SW480 (cell line): ENCODE measurements at places on chromosomes 13 and 19.

DNA sequence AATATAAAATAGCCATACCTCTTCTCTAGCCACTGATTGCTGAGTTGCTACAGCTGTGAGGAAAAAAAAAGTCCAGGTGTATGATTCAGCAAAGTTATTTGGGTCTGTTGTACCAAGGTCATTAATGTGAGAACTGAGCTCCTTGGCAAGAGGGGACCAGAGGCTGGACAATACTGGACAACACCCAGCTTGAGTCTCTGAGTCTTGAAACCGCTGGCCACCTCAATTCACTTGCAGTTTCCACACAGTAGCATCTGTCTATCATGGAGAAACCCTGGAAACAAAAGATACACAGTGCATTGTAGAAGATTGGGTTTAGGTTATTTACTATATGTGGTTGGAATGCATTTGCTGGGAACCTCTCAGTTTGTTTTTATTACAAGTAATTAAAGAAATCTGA lies 60.4 kb downstream of the WDFY2 start:
- no peak for DNase-seq

GRCh38 chr13:28440774-28441504 lies 54.0 kb downstream of the FLT1 start:
- no peak for DNase-seq

GRCh38 chr19:35236638-35237400 lies 8.3 kb upstream of the FAM187B start:
- DNase-seq, result peak; percentile 48

- DNase-seq, result no peak
Observed at GRCh38 chr13:100365680-100366079, 222.9 kb downstream of the GGACT start.

DNA sequence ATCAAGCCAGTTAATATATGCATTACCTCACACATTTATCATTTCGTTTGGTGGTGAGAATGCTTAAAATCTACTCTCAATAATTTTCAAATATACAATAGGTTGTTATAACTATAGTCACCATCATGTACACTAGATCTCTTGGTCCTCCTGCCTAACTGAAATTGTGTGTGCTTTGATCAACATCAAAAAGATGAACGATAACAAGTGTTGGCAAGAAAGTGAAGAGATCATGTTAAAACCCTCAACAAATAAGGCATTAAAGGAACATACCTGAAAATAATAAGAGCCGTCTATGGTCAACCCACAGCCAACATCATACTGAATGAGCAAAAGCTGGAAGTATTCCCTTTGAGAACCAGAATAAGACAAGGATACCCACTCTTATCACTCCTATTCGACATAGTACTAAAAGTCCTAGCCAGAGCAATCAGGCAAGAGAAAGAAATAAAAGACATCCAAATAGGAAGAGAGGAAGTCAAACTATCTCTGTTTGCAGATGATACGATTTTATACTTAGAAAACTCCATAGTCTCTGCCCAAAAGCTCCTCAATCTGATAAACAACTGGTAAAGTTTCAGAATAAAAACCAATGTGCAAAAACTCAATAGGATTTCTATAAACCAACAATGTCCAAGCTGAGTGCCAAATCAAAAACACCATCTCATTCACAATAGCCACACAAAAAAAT lies 27.9 kb upstream of the OR10H1 start:
- no peak for DNase-seq

DNA sequence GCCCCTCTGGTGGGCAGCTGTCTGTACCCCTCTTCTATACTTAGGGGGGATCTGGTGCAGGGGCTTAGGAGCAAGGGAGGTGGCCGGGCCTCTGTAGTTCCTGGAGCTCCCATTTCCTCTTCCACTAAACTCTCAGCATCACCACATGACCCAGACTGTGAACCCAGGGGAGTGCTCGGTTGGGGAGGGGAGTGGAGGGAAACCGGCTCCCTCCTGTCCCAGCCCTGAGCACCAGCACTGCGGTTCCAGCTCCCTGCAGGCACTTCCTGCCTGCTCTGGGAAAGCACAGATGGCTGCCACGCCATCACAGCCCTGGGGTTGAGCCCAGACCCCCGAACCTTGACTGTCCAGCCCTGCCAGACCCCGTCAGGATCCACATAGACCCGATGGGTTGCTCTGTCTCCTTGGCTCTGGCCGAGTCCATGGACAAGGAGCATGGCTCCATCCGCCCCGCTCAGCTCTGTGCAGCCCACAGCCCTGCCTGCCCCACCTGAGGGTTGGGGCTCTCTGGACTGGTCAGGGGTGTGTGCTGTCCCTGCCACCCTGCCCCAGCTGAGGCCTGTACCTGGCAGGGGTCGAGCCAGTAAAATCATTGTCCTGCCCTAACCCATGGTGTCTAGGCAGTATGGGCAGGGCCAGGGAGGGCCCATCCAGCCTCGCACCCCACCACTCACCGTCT lies 36.0 kb upstream of the SLC7A10 start:
- no peak for DNase-seq

DNA sequence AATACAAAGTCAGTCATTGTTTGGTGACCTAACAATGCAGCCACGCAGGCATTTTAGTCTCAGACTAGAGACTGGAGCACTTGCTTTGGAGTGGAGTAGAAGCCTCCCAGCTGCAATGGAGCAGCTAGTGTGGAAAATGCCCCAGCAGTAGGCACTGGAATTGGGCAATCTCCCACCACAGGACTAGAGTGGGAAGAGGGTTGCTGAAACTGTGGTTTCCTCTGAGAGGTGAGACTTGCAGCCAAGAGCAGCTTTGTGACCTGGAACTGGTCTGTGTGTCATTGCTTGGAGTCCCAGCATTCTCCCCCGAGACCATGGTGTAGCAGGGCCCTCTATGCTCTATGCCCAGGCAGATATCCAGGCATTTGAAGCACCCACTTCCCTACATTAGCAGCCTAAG lies 556.3 kb downstream of the UQCRFS1 start:
- no peak for DNase-seq

- no peak for DNase-seq
Observed at GRCh38 chr13:80250213-80250810, 90.6 kb downstream of the SPRY2 start.

DNA sequence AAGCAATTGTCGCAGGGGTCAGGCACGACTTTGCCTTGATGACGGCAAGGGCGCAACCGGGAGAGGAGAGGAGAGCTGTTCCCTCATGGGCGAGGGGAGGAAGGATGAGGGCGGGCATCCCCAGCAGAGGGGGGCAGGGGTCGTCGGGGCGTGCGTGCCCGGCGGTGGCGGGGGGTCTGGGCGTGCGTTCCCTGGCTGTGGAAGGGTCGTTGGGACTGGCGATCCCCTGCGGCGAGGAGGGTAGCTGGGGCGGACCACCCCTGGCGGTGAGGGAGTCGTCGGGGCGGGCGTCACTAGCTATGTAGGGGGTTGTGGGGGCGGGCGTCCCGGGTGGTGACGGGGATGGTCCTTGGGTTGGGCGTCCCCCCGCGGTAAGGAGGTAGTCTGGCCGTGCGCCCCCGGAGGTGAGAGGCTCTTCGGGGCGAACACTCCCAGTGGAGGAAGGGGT lies 1.7 kb downstream of the COMP start:
- no peak for DNase-seq

- no peak for DNase-seq
Observed at GRCh38 chr13:47426126-47426849, 529.4 kb upstream of the HTR2A start.

- no peak for DNase-seq
Observed at GRCh38 chr13:107367258-107367657, 799.3 kb upstream of the ARGLU1 start.

- no peak for DNase-seq
Observed at GRCh38 chr13:98984983-98985382, 7.1 kb upstream of the DOCK9 start.

DNA sequence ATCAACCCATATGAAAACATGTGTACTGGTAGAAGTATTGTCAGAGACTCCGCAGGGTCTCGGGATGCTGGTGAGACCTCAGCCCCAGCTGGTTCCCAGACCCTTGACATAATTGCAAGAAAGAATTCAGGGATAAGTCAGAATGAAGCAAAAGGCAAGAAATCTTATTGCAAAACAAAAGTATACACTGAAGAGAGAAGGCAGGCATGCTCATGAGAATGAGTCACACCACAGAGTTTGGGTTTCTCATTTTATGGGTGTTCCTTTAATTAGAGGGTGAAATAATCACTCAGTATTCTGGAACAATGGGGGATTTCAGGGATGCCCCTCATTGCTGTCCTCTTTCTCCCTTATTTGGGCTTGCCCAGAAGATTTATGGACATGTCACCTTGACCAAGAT lies 1423.8 kb upstream of the MIR17HG start:
- DNase-seq, result no peak

GRCh38 chr19:33407140-33407551 lies 33.6 kb downstream of the CEBPG start:
- no peak for DNase-seq

DNA sequence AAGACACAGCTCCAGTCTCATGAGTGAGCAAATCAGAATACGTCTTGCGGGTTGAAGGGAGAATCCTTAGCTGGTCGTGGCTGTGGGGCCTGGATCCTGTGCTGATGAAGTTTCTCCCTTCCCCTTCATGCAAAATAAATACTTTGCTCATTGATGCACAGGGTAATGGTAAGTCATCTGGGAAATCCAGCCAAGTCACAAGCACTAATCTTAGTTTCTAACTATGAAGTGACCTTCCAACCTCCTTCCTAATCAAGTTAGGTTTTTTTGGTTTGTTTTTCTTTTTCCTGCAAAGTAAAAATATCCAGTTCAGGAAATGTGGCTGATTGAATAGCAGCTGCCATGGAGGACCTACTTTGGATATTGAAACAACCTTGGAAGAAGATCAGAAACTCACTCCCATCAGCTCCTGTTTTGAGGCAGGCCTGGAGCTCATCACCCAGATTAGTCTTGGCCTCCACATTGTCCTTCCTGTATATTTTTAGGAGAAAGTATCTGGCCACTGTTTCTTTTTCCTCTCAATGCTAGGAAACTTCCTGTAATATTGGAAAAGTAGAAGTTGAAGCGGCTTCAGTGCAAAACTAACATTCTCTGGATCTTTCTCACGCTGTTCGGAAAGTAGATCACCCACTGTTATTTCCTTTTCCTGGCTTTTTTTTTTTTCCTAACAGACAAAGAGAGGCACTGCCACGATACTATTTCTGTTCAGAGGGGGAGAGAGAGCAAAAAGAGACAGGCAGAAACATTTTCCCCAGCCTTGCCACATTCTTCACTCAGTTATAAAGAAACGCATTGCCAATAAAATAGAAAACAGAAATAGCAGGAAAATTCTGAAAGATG lies 12.3 kb upstream of the ARL11 start:
- DNase-seq, result no peak

GRCh38 chr19:16726916-16727315 lies 7.3 kb downstream of the NWD1 start:
- no peak for DNase-seq

- no peak for DNase-seq
Observed at GRCh38 chr13:104979281-104980030, 1556.0 kb downstream of the EFNB2 start.

- DNase-seq, result no peak
Observed at GRCh38 chr13:59954601-59955000, 209.1 kb downstream of the DIAPH3 start.

GRCh38 chr13:110337247-110337646 lies 30.2 kb downstream of the COL4A2 start:
- no peak for DNase-seq

GRCh38 chr19:57552432-57552831 lies 7.2 kb downstream of the ZNF550 start:
- DNase-seq, result no peak

- DNase-seq, result peak; percentile 59
Observed at GRCh38 chr19:13033819-13034611, 38.7 kb downstream of the NFIX start.

DNA sequence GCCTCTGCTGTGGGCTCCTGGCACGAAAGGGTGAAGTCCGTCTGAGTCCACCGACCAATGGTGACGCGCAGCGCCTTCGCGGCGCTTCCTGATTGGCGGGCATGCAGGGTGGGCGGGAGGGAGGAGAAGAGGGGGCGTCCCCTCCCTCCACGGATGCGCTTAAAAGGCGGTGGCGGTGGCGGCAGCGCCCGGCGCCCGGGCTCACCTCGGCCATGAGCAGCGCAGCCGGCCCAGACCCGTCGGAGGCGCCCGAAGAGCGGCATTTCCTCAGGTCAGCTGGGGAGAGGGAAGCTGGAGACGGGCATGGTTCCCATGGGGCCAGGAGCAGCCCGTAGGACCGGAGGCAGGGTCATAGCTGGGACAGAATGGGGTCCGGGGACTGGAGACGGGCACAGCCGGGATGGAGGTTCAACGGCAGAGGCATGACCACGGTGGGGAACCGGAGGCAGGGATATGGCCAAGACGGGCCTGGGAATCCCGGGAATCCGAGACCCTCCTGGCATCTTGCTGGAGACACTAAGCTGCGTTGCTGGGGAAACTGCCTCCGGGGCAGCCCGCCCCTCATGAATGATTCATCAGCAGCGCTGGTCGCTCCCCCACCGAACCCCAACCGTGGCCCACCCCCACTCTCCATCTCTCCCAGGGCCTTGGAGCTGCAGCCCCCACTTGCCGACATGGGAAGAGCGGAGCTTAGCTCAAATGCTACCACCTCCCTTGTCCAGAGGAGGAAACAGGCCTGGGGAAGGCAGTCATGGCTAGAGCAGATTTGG lies at the start of gene YJEFN3:
YJEFN3 (plus strand) TSS at position 191 of the 770 bp plus-strand sequence; CDS start at position 213, 22 bp downstream.
- DNase-seq, result no peak

- DNase-seq, result no peak
Observed at GRCh38 chr13:114161644-114162532, 17.2 kb upstream of the CFAP97D2 start.

DNA sequence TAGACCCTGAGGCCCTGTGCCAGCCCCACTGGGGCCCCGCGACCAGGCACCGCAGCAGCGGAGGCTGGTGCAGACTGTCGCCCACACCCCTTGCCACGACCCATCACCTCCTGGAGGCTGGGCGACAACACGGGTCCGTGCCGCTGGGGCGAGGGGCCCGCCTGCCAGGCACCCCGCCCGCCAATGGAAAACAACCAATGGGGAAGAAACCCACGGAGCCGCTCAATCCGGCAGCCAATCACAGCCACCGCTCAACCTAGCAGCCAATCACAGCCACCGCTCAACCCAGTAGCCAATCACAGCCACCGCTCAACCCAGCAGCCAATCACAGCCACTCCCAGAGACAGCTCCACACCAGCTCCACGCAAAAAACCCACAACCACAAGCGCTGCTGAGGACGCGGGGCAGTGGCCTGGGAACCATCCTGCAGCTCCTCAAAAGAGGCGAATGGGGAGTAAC lies 29.7 kb downstream of the GPX4 start:
- no peak for DNase-seq

- no peak for DNase-seq
Observed at GRCh38 chr13:101140087-101140770, 276.1 kb downstream of the NALCN start.
